Panc1 (cell line): ENCODE measurements at places on chromosomes 3 and 15.

- no peak for DNase-seq
These were observed 242.8 kb downstream of the DTWD1 start for GRCh38 chr15:49863431-49864224.

GRCh38 chr3:47533996-47534454, 20.5 kb upstream of the ELP6 start:
- DNase-seq, result no peak

DNA sequence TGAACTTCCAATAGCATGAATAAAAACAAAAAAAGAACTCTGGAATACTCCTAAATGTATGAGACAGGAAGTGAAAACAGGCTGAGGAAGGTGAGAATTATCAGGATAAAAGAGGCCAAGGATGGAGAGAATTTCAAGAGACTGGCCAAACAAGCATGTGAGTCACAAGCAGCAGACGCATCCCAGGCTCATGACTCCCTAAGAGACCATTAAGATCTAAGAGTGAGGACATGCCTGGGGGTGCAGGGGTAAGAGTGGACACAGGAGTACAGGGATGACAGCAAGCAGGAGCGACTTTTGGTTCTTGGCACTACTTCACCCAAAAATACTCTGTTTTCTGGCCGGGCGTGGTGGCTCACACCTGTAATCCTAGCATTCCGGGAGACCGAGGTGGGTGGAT, 7.1 kb downstream of the SCAMP2 start:
- DNase-seq, result no peak

- no peak for DNase-seq
These were observed 61.4 kb downstream of the ARNT2 start for GRCh38 chr15:80465626-80466005.

GRCh38 chr3:101549473-101549872, 12.2 kb upstream of the TRMT10C start:
- DNase-seq, result no peak

DNA sequence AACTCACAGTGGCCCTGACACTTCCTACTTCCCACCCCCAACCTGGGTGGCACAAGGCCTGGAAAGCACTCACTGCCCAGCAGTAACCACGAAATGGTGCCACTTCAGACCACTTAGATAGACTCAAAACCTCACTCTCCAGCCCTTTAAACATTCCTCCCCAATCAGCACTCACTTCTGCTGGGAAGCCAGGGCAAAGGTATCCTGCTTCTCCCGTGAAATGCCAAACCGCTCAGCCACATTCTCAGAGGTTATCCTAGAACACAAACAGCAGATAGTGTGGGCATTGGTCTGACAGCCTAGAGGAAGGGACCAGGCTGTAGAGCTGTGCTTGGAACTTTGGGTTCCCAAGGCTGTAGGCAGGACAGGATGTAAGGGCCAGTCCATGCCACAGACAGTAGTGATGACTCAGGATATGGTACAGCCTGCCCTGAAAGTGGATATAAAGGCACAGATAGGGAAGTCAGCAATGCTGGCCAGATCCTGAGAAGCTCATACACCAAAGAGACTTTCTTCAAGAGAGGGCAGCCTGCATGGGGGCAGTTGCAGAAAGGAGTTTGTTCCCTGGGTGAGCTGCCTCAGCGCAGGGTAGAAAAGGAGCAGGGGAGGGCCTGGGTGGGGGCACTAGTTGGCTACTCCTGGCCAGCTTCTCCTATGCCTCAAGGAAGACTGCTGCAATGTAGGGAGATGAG, 9.2 kb downstream of the ACAA1 start:
- DNase-seq, result no peak

GRCh38 chr15:93771196-93772030, 459.9 kb upstream of the MCTP2 start:
- no peak for DNase-seq

DNA sequence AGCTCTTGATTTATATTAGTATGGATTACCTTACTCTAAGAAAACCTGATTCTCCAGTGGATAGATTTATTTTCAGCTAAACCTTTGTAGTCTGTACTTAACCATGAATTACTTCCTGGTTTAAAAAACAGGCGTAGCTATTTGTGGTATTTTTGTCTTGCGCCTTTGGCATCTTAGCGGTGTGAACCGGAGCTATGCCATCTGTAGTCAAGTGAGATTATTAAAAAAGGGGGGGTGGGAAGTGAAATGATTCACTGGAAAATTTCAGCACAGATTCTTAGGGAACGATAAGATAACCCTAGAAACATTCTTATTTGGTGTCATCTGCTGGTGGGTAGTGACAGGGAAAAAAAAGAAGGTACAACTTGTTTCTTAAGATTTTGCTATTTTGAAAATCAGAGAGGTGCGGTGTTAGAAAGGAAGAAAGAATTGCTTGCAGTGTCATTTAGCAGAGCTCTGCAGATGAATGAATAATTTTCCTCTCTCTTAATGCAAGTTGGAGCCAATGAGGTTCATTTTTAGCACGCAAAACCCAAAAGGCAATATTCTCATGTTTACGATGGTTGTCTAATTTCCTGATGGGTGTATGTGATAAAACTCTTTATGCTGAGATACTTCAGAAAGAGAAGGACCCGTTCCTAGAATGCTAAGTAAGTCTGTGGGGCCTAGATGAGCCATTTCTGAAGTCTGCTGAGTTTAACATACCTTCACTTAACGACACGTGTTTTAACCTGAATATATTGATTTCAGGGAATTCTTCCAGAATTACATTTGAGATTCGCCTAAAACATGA, 44.0 kb downstream of the PSMD6 start:
- no peak for DNase-seq

- DNase-seq, result no peak
These were observed 28.3 kb upstream of the HERC1 start for GRCh38 chr15:63861946-63862517.

DNA sequence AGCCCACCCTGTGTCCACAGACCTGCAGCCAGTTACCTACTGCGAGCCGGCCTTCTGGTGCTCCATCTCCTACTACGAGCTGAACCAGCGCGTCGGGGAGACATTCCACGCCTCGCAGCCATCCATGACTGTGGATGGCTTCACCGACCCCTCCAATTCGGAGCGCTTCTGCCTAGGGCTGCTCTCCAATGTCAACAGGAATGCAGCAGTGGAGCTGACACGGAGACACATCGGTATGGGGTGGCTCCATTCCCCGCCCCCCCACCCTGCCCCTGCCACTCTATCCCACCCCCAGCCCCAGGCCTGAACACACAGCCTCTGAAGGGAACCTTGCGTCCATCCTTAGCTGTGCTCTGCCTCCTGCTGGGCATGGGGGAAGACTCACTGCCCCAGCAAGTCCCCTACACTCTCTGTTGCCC, 73.2 kb downstream of the AAGAB start:
- no peak for DNase-seq

DNA sequence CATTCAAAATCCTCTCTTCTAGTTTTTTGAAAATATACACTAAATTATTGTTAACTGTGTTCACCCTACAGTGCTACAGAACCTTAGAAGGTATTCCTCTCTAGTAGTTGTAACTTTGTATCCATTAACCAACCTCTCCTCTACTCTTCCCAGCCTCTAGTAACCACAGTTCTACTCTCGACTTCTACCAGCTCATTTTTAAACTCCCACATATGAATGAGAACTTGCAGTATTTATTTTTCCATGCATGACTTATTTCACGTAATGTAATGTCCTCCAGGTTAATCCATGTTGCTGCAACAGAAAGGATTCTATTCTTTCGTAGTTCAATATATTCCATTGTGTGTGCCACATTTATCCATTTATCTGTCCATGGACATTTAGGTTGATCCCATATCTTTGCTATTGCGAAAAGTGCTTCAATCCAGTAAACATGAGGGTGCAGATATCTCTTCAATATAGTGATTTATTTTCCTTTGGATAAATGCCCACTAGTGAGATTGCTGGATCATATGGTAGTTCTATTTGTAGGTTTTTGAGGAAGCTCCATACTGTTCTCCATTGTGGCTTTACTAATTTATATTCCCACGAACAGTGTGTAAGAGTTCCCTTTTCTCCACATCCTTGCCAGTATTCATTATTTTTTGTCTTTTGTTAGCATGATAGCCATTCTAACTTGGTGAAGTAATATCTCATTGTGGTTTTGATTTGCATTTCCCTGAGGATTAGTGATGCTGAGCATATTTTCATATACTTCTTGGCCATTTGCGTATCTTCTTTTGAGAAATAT, 113.7 kb upstream of the SMAD3 start:
- DNase-seq, result no peak

DNA sequence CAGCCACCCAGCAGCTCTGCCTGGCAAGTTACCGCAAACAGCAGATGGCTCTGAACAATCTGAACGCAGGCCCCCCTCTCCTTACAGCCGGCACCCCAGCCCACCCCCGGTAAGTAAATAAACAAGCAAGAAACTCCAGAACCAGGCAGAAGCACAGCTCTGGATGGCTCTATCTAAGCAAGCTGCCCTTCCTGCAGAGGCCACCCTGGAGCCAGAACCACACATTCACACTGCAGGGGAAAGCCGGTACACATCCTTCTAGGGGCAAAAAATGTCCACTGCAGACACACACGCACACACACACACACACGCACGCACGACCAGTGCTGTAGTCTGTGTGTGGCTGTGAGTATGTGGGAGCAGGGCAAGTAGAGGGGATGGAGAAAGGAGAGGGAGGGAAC, 63.9 kb downstream of the ADCY5 start:
- DNase-seq, result no peak

DNA sequence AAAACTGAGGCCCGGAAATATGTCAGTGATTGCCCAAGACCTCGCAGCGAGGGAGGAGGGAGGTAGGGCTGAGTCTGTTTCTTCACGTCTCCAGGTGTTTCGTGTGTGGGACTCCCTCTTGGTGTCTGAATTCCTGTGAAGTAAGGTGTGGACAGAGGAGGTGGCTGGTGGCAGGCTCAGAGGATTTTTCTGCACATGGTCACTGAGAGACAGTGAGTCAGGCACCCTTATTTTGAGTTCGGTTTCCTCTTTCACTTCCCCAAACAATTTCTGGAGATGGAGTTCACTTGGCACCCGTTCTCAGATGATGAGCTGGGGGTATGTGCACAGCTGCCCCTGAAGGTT, 46.3 kb upstream of the VPS8 start:
- no peak for DNase-seq

DNA sequence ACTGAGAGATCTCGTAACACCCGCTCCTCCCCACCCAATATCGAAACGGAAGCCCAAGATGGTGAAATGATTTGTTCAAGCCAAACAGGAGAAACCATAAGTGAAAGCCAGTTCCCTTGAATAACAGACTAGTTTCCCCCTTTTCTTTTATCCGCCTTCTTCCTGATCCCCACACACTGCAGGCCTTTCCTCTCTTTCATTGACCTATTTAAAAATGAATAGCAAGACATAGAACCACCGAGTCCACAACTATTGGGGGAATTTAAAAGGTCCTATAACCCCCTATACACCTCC, 382 bp upstream of the COX17 start:
- DNase-seq, result no peak

DNA sequence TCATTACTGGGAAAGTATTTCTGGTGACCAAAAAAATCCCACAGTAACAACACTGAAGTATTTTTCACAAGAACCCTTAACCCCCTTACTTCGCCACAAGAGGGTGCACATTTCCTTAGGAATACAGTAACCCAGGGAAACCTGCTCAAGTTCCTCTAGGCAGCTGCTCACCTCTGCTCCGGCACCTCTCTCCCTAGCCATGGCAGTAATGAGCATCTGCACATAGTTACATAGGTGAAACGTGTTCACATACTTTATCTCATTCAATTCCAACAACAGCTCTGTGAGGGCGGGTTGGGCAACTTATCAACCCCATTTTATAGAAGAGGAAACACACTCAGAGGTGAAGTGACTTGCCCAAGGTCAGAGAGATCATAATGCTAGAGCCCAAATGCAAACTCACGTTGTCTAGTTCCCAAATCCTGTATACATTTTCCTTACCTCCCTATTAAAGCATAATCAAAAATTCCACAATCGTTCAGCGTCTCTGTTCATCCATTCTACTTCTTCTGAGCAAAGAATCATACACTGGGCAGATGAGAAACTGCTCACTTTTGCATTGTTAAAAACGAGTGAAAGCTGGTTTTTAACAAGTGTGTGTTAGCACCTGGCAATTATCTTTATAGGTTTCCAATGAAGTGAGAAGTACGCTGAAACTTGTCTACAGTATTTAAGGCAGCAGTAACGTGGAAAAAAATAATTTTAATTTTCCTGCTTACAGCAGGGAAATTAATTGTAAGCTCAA, 90.7 kb downstream of the IGF2BP2 start:
- peak; percentile 81 for DNase-seq

DNA sequence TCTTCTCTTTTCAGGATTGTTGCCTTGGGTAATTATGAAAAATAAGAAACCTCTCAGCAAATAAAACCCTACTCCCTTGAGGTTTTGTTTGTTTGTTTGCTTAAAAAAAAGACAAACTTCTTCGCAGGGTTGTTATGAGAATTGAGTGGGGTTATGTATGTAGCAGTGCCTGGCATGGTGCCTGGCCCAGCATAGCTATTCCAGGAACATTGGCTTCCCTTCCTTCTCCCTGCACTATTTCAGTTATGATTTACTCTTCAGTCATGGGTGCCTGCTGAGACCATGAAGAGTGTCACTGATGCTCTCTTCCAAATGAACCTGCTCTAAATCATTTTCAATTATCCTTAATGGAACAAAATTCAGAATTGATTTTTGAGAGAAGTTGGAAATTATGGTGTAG, 283.5 kb upstream of the ROPN1 start:
- no peak for DNase-seq

DNA sequence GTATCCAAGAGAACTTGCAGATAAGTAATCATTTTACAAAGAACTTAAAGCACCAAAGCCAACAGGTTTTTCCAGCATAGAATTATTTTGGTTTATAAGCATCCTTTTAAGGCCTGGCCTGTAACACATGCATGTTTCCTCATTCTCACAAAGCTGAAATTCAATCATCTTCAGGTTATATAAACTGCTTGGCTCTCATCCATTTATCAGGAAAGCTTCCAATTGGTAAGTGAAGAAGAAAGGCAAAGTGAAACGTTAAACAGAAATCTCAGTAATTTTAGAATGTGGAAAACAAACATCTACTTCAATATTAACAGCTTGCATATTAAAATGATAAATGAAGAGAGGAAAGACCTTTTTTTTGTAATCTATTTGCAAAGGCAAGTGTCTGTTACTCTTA, 1.6 kb downstream of the SERP1 start:
- DNase-seq, result no peak

GRCh38 chr3:56918111-56918568, 116.4 kb upstream of the ARHGEF3 start:
- DNase-seq, result no peak

DNA sequence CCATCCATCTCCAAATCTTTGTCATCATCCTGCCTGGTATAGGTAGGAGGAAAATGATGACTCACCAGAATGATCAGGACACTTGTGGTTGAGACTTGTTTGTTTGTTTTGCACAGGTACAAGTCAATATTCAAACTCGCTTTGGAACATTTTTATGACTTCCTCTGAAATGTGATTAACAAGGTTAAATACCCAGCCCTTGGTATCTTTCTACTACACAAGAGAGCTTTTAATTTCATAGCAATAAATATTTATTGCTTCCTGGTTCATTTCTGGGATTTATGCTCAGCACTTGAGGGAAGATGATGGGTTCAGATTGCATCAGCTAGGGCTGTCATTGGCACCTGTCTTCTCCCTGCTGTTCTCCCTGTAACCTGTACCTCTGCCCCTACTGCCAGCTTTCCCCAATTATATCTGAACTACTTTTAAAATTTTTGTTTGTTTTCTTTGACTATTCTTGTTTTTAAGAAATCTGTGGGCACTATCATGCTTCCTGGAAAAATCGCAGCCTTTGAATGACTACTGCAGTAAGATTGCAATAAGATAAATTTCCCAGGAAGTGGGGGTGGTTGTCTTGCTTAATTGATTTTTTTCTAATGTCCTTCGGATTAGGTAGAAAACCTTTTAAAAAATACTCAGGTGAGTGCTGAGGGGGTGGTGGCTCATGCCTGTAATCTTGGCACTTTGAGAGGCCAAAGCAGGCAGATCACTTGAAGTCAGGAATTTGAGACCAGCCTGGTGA, 24.3 kb upstream of the GCNT3 start:
- no peak for DNase-seq
